ENCODE measurements at places on chromosomes 12 and 14.

DNA sequence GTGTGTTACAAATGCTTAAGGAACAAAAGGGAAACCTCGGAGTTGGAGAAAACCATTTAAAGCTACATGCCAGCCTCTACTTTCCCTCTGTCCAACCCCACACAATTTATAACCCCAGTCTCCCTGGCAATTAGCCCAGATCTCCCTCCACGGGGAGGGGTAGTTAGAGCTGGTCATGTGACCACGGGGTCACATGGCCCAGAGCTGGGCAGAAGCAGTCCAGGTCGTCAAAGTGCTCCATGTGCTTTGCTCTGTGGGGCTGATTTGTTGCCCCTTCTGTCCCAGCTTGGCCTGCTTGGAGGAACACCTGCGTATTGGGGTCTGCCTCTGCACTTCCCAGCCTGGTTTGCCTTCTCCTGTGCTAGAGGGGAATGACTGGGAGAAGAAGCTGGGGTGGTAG is 219.1 kb downstream of the RBM19 start:
- DNase-seq = no peak

DNA sequence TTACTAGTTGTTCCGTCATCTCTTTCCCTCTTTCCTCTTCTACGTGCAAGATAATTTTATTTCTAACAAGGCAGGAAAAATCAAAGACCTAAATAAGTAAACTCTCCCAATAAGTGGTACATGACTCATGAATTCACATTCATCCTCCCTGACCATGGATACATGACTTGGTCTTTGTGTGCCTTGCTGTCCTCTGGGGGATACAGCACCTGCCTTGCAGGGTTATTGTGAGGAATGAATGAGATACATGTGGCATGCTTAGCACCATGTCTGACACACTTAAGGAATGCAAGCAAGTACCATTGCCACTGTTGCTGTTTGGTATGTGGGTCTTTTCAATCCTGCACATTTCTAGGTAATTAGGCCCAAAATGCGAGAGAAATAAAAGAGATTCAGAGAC is 208.4 kb downstream of the DPF3 start:
- no peak for DNase-seq

- DNase-seq = no peak
These were observed 14.7 kb upstream of the BEGAIN start for GRCh38 chr14:100601914-100602313.

- no peak for DNase-seq
These were observed 124.9 kb downstream of the ATP23 start for GRCh38 chr12:58066296-58066695.

- no peak for DNase-seq
These were observed 21.6 kb upstream of the TEX22 start for GRCh38 chr14:105376521-105377440.

GRCh38 chr12:61854902-61855301 is 405.3 kb upstream of the USP15 start:
- DNase-seq = no peak

- no peak for DNase-seq
These were observed 96.2 kb downstream of the CPSF2 start for GRCh38 chr14:92217936-92218335.

GRCh38 chr14:58765418-58765831 is 127.7 kb downstream of the DACT1 start:
- DNase-seq = no peak

DNA sequence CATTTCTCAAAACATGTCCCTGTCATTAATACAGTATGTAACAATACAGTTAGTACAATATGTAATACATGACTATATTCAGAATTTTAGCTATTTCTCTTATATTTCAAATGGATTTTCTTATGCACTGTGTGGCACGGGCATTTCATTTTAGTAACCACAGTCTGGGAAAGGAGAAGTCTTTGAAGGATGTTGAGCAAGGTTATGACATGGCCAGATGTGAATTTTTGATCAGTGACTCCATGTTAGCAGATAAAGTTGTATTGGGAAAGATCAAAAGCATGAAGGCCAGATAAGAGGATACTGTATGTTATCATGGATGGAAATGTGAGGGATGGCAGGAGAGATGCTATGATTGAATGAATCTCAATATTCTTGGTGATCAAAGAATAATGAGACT is 285.2 kb downstream of the NAV3 start:
- no peak for DNase-seq

- DNase-seq = no peak
These were observed 37.4 kb upstream of the OVCH1 start for GRCh38 chr12:29534935-29535334.

DNA sequence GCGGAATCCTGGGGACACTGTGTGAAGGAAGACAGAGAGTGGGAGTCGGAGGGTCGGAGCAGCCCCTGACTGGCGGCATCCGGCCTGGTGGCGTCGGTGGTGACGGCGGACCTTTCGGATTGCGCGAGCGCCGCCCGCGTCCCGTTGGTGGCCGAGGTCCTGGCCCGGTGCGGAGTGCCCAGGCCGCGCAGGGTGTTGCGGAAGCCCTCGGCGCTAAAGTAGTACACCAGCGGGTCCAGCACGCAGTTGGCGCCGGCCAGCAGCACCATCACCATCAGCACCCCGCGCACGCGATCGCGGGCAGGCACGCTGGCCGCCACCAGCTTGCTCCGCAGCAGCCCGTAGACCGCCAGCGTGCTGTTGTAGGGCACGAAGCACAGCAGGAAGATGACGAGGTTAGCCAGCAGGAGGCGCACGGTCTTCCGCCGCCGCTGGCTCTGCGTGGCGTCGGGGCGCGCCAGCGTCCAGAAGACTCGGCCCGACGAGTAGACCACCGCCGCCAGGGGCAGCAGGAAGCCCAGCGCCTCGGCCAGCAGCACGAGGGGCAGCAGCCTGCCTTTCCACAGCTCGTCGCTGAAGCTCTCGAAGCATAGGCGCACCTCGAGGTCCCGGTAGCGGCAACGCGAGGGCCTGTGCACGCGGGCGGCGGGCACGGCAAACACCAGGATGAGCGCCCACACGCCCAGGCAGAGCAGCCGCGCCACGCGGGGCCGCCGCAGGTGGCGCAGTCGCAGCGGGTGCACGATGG is 13.1 kb upstream of the CHD4 start:
- peak; percentile 59 for DNase-seq

GRCh38 chr14:97550463-97550862 is 753.3 kb downstream of the VRK1 start:
- DNase-seq = no peak

Measured in CD4-positive, alpha-beta T cell treated with Interleukin-17A for 1 hour (primary cell).